GM04504 (cell line): ENCODE measurements at places on chromosomes 3 and 15.

DNA sequence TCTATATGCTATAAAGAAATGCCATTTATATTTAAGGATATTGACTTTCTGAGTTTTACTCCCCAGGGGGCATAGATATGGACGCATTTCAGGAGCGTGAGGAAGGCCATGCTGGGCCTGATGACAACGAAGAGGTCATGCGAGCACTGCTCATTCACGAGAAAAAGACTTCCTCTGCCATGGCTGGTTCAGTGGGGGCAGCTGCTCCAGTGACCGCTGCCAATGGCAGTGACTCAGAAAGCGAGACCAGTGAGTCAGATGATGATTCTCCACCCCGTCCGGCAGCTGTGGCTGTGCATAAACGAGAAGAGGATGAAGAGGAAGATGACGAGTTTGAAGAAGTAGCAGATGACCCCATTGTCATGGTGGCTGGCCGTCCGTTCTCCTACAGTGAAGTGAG is 38.4 kb downstream of the GTF2E1 start:
- DNase-seq, result no peak

- no peak for DNase-seq
Measured at GRCh38 chr15:67980773-67981685, 73.1 kb upstream of the PIAS1 start.

GRCh38 chr3:126528419-126528799 is 4.5 kb downstream of the CHST13 start:
- DNase-seq, result no peak

- no peak for DNase-seq
Measured at GRCh38 chr15:48001393-48002039, 119.3 kb upstream of the SLC24A5 start.

- DNase-seq, result no peak
Measured at GRCh38 chr3:24160424-24161095, 215.5 kb downstream of the NR1D2 start.

GRCh38 chr3:122681284-122681973 is 790 bp downstream of the PARP14 start:
- DNase-seq, result no peak

GRCh38 chr3:11757929-11758328 is 88.8 kb downstream of the TAMM41 start:
- DNase-seq, result no peak

DNA sequence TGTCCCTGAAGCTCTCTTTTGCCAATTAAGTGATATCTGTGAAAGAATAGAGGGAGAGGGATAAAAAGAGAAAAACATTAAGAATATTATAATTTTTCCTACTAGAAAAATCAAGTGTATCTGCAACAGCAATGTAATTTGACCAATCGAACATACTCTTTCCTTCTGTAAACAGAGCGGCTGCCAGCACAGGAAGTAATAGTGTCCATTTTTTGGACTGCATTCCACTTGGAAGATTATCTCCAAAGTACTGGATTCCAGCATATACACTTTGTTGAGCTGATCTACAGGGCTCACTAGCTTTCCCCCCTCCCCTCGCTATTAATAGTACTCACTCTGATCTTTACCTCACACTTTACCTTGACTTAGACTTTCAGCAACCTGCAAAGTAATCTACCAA is 90.4 kb downstream of the SUCLG2 start:
- no peak for DNase-seq

DNA sequence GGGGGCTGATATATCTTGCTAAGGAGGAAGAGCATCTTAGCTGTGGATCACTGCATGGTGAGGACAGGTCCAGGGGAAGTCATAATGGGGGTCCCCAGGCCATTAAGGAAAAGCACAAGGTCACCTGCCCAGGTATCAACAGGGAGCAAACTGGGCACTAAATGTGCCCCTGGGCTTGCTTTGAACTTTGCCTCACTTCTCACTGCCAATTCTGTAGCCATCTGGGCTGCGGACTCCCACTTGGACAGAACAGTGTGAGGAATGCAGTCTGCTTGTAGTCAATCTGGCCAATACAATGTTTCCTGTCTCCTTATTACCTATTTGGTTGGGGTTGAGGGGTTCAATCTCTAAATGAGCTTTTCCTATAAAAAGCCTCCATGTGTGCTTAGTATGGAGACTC is 21.3 kb downstream of the ARRDC4 start:
- no peak for DNase-seq

DNA sequence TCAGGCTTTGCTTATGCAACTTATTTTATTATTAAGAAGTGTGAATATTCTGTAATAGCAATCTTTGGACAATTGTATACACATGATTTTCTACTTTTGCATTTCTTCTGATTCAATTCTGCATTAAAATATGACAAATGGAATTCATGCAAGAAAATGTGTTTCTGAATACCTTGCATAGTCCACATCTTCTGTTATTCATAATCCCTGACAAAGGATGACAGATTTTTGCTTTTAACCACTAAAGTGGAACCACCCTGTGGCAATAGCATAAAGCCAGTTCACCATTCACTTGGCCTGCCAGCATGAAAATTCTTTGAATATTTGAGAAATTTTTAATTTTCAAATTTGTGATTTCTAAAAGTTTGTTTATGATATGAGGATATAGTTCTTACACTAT is 397.0 kb downstream of the ROBO2 start:
- DNase-seq, result no peak

- DNase-seq, result no peak
Measured at GRCh38 chr3:149319750-149320149, 13.7 kb downstream of the TM4SF18 start.

- no peak for DNase-seq
Measured at GRCh38 chr3:186971578-186971977, 41.3 kb downstream of the ST6GAL1 start.

DNA sequence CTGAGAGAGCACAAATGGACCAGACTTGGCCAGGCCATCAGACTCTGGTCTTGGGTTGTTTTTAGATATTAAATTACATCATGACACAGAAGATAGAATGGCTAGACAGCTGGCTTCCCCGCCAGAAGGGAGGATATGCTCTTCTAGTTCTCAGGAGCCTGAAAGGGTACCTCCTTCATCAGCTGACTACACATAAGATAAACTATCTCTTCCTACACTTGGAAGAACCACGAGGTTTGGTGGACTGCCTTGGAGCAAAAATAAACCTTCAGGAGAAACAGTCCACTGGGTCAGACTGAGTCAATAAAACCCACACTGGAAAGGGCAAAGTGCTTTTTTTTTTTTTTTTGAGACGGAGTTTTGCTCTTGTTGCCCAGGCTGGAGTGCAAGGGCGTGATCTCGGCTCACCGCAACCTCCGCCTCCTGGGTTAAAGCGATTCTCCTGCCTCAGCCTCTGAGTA is 26.3 kb upstream of the DYNC1LI1 start:
- DNase-seq, result no peak

DNA sequence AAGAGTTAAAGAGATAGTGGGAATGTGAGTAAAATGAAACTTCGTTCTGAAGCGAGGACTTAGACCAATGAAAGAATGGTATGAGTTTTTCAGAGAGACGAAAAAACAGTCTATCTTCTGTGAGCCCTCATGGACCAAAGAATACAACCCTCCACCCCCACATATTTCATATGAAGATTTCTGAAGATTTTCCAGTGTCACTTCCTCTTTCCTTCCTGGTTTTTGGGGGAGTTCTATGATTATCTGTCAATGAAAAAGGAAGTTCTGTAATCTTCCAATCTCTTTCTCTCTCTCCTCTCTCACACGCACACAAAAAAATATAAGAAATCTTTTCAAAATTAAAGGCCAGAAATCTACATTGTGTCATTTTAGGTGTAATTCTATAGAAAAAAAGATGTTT is 27.7 kb downstream of the CMSS1 start:
- DNase-seq, result no peak

DNA sequence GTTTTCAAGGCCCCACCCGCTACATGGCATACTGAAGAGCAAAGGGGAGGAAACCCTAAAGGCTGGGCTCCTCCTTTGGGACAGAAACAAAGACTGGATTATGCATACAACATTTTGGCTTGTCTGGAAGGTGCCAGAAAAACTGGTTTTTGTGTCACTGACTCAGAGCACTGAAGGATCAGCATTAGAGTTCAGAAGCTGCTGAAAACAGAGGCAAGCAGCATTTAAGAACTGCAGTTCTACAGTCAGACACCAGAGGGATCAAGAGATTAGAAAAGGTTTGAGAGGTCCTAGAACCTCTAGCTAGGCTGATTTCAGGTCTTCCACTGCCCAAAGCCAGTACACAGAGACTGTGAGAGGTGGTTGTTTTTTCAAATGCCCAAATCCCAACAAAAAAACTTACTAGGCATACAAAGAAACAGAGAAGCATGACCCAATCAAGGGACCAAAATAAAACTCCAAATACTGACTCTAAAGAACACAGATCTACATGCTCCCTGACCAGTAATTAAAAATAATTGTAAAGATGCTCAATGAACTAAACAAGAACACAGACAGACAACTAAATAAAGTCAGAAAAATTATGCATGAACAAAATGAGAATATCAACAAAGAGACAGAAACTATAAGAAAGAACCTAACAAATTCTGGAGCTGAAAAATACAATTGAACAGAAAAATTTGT is 91.2 kb downstream of the SENP2 start:
- DNase-seq, result peak; percentile 55

GRCh38 chr3:125236331-125236903 is 23.9 kb upstream of the SLC12A8 start:
- DNase-seq, result no peak

DNA sequence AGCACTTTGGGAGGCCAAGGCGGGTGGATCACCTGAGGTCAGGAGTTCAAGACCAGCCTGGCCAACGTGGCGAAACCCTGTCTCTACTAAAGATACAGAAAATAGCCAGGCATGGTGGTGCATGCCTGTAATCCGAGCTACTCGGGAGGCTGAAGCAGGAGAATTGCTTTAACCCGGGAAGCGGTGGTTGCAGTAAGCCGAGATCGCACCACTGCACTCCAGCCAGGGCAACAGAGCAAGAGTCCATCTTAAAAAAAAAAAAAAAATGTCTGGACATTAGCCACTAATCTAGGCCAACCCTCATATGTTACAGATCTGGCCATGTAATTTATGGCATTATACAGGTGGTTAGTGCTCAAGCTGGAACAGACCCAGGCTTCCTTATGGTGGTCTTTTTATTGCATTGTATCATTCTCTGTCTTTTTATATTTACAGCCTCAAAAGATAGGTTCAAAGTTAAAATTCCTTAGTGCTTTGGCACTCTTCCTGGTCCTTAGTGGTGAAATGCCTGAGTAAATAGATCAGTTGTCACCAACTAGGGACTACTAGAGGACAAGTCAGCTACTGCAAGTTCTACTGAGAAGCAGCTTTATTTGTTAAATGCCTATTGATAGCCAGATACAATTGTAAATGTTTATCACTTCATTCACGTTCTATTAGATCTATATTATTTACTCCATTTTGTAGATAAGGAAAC is 16.0 kb downstream of the STARD9 start:
- peak; percentile 38 for DNase-seq

GRCh38 chr15:66452420-66452819 is 45.1 kb downstream of the SNAPC5 start:
- no peak for DNase-seq

DNA sequence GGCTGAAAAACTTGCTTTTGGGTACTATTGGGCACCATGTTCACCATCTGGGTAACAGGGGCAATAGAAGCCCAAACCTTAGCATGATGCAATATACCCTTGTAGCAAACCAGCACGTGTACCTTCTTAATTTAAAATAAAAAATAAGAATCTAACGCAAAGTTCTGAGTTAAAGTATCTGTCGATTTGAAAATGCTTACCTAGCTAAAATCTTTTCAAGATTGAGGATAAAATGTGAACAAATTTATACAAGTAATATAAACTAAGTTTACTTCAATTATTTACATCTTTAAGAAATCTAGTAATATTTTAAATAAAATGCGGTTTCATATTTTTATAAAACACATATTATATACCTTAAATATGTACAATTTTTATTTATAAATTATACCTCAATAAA is 38.1 kb upstream of the IGF2BP2 start:
- no peak for DNase-seq

DNA sequence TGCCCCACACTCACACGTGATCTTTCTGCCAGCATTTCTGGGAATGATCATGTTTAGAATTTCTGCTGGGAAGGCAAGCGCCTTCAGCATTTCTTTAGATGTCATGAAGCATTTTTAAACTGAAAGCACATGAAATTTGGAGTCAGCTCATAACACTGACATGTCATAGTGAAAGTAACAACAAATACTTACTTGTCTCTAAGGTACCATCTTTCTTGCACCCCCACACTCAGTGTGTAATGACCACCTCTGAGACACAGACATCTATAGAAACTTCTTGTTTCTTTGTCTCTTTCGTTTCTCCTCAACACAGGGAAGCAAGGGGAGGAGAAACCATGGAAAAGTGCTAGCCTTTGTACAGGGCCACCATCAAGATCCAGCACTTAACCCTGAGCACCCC is 171.7 kb downstream of the RORA start:
- no peak for DNase-seq

GRCh38 chr3:16132190-16132589 is 42.3 kb upstream of the GALNT15 start:
- no peak for DNase-seq

DNA sequence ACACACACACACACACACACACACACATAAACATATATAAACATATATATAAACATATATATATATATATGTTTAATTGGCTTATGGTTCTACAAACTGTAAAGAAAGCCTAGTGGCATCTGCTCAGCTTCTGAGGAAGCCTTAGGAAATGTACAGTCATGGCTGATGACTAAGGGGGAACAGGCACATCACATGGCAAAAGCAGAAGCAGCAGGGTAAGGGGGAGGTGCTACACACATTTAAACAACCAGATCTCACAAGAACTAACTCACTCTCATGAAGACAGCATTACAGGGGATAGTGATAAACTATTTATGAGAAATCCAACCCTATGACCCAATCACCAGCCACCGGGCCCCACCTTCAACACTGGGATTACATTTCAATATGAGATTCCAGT is 922.9 kb downstream of the SI start:
- DNase-seq, result no peak

DNA sequence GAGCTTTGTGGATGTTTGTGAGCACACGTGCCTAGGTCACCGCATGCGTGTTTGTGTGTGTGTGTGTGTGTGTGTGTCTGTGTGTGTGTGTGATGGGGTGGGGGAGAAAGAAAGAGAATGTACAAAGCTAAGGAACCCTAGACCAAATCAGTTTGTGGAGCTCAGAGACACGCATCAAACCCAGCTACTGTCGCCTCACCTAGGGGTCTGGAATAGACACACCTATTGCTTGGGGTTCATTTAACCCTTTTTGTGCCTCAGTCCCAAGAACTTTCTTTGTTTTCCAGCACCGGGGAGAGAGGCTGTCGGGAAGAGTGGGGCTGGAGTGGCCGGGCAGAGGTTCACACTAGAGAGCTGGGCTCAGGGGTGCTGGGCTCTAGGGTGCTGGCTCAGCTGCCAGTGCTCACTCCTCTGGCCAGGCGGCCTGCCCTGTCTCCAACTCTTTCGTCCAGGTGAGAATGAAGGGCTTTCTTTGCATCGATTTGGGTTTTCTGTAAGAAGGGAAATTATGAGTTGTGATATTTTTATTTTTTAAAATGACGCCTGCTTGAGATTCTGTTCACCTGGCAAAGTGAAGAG is 221.6 kb downstream of the MEIS2 start:
- no peak for DNase-seq

- DNase-seq, result no peak
Measured at GRCh38 chr3:151169262-151169947, 33.6 kb downstream of the GPR171 start.

- no peak for DNase-seq
Measured at GRCh38 chr15:34336231-34336990, 1.2 kb downstream of the SLC12A6 start.

GRCh38 chr3:177681156-177681555 is 483.9 kb upstream of the TBL1XR1 start:
- DNase-seq, result no peak
